Stimulated activated CD8-positive, alpha-beta memory T cell treated with anti-CD3 and anti-CD28 coated beads, Interleukin-4, amount 100 ng/mL, for 4 hours (primary cell): ENCODE measurements at places on chromosomes 6 and 20.

GRCh38 chr6:34071884-34072379 lies 74.0 kb downstream of the GRM4 start:
- no peak for DNase-seq

DNA sequence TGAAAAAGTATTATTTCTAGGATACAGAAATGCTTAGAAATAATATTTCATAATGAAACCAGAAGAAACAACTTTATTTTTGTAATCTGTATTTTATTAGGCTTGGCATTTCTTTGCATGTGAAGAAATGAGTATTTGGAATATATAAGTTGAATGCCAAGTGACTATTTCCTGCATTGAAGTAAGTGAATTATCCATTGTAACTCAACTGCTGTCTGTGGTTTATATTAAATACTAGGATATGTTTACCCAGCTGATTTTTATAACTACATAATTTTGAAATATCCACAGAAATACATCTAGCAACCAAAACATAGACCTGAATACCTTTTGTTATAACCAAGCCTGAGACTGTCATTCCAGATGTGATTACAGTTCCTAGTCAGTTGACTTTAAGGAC lies 207.6 kb downstream of the THBS2 start:
- no peak for DNase-seq

DNA sequence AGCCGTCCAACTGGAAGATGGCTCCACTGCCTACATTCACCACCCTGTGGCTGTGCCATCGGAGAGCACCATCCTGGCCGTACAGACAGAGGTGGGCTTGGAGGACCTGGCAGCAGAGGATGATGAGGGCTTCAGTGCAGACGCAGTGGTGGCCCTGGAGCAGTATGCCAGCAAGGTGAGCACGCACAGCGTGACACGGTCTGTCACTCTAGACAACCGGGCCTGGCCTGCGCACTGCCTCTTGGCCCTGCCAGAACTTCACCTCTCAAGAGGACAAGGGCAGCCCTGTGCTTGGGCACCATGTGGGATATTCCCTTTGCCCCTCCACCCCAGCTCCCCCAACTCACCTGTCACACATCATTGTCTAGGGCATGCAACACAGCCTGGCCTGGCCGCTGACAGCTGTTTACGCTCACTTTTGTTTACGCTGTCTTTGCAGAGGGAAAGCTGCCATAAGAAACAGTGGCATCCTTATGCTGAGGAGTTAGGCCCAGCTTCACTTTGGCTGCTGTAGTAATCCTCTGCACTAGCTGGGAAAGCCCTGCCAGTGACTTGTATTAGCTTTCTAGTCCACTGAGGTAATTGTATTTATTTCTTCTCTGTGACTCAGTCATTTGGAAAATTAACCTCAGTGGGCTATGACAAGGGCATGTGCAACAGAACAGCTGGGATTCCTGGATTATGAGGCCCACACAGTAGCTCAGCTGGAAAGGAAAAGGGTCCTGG lies 9.8 kb upstream of the DEF6 start:
- no peak for DNase-seq

DNA sequence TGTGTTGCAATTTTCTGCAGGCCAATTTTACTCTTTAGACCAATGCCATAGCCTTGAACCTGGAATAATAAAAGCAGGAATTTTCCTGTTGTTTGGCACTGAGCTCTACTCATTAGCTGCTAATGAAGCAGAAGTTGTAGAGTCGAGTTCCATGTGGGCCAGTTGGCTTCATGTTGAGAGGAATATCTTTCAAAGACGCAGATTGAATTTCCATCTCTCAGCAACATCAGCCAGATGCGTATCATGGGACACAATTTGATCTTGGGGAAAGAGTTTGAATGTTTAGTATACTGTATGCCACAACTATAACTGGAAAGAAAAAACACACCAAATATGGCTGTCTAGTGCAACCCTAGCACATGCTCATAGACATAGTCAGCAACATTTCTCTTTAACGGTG lies 259.6 kb downstream of the BCKDHB start:
- no peak for DNase-seq

- DNase-seq: no peak
Measured at GRCh38 chr20:5526516-5526915, 209.8 kb upstream of the PROKR2 start.

DNA sequence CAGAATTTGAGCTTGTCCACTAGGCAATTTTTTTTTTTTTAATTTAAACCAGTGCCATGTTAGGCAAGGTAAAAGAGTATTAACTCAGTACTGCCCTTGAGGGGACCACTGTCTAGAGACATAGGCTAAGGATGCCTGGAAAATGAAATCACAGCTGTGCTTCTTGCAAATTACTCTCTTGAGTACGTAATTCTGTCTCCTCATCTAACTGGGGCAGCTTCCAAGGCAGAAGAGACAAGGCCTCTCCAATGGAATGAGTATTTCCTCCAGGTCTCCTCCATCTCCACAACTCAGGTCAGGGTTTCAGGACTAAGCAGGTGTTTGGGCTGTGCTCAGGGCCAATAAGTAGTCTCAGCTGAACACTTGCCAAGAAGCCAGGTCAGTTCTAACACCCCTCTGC lies 33.8 kb upstream of the MRPS10 start:
- no peak for DNase-seq

- no peak for DNase-seq
Measured at GRCh38 chr6:163098827-163099479, 315.6 kb upstream of the QKI start.

DNA sequence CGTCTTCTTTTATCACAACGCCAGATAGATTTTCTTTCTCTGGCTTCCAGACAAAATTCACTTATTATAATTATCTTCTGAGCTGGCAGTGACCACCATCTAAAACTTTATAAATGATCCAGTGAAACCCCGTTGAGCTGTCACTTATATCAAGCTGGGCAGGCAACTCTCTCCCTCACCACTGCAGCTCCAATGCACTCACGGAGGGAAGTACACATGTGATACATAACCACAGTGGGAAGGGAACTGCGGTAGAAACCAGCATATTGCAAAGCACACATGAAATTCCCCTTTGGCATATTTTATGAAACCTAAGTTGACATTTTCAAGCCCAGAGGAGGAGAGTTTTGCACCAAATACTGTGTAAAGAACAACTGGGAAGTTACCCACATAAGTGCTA lies 536.9 kb downstream of the HACE1 start:
- DNase-seq: no peak

- no peak for DNase-seq
Measured at GRCh38 chr6:164911873-164912580, 397.4 kb downstream of the C6orf118 start.

DNA sequence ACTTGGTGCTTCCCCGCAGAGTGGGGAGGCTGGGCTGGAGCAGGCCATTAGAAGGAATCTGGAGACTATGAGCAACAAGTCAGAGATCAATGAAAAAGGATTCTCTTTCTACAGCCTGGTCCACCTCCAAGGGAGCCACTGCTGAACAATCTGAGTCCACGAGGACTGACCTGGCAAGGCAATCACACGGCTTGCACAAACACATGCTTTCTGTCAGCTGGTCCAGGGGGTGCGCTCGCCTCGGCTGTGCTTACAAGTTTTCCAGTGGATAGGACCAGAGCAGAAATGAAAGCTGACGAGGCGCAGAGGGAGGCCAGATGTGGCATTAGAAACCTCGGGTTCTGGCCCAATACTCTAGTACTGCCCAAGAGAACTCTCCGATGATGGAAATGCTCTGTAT lies 18.1 kb downstream of the KCNK5 start:
- no peak for DNase-seq

DNA sequence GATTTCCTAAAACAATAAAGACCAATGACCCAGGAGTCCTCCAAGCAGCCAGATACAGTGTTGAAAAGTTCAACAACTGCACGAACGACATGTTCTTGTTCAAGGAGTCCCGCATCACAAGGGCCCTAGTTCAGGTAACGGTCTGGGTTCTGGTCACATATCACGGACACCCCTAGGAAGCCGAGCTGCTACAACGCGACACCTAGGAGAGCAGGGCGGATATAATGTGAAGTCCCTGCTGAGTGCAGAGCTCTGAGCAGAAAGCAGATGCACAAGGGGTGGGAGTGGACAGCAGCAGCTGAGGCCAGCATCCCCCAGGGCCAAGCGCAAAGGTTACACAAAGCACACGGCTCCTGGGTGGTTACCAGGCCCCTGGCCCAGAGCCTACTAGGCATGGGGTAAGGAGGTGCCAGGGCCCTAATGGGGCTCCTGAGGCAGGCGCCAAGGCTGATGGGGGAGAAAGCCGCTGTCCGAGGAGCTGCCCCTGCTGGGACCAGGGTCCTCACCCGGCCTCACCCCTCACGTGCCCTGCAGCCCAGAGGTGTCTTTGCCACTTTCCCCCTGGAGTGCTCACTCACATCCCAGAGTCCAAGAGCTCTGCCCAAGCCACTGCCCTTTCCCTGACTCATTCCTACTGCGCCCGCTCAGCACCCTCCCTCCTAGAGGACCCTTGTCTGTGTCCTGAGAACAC lies 8.4 kb downstream of the CST7 start:
- DNase-seq: no peak

GRCh38 chr6:36200998-36201596 lies 4.6 kb downstream of the BRPF3 start:
- no peak for DNase-seq

DNA sequence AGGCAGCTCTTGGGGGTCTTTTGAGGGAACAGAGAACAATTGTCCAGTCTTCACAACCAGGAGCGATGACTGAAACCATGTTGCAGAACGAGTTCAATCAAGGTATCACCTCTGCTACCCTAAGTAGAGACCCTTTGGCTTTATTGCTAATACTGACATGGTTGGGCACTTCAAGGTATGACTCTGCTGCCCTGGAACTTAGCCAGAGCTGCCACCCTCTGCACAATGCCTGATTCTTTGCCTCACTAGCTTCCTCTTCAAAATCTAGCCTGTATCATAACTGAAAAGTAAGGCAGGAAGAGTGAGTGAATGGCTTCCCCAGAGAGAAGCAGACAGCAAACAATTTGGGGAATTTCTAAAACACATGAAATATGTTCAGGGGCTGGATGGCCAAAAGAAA lies 592.7 kb upstream of the NRSN1 start:
- DNase-seq: no peak
